ENCODE measurements at places on chromosomes 3 and 15. TPM values are rescaled to one million over a fixed set of nuclear protein-coding genes. Genes with fewer than 3 reads are reported as not detected.

DNA sequence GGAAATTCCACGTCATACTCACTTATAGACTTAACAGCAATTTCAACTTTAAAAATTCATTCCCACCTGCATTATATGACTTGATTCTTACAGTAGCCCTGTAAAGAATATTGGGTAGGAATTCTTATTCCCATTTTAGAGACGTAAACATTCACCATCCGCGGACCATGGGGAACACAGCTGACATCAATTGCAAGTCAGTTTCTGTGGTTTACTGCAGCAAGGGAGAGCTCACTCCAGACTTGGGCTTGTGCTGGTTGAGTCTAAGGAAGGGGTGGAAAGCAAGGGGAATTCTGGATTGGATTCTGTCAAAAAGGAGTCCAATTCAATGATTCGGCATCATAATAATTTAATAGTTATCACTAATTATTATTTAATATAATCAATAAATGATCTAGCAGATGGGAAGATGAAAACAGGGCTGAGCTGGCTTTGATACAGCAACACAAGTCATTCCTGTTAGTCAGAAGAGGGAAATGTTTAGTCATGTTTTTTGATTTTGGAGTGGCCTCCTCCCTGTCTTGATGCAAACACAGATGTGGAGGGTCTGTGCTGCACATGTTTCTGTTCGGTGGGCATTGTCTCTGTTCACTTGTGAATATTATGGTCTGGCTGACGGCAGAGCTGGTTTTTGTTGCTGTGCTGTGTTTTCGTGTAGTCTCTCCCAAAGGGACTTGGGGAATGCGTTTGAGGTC is 9.7 kb downstream of the LIPC start:
- DNase-seq: no peak

Gene CTDSPL
- total RNA-seq: 60.3 TPM

DNA sequence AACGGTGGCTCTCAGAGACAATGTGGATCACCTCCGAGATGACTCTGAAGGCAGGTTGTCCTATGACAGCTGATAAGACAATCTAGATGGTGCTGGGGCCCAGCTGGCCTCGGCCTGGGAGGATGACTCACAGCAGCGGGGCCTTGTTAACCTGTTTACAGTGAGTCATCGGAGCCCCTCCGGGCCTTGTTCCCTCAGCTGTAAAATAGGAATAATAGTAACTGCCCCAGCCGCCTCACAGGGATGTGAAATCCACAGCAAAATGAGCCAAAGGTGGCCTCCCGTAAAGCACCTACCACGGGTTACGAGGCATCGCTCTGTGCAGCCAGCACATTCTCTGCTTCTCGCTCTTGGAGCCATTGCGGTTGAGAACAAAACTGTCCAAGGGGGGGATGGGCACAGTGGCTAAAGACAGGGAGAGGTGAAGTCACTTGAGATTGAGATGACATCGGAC is 88.6 kb upstream of the RASGRF1 start:
- no peak for DNase-seq

DNA sequence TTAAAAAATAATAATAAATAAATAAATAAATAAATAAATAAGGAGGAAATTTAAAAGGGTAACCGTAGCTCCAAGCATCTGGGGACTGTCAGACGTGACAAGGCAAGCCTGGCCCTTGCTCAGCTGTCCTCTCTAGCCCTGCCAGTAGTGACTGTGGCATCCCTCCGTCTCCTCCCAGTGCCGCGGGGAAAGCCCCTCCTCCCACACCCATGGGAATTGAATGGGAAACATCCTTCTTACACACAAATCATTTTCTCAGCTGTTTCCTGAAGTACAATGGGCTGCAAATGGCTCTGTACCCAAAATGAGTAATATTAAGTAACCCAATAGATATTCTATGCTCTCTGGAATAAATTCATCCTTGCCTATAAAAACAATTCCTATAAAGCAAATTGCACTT is 101.6 kb upstream of the RAD18 start:
- DNase-seq: no peak

Gene UBA7
- 128 TPM for total RNA-seq

GRCh38 chr15:99506399-99506798 is 59.4 kb upstream of the MEF2A start:
- DNase-seq: no peak

DNA sequence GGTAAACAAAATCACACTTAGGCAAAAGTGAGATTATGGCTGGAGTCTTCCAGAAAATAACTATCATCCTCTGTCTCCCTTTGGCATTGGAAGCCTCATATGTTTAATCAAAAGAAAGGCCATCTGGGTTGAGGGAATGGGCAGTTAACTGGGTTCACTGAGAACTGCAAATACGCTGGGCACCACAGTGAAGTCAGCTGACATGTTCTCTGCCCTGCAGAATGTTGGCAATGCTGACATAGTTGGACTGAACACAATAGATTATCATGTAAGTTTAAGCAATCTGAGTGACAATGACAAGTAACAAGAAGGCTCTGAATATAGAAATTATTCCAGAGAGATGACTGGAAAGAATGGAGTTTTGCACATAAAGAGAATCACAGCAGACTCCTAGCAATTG is 43.8 kb upstream of the SLC25A26 start:
- DNase-seq: no peak

DNA sequence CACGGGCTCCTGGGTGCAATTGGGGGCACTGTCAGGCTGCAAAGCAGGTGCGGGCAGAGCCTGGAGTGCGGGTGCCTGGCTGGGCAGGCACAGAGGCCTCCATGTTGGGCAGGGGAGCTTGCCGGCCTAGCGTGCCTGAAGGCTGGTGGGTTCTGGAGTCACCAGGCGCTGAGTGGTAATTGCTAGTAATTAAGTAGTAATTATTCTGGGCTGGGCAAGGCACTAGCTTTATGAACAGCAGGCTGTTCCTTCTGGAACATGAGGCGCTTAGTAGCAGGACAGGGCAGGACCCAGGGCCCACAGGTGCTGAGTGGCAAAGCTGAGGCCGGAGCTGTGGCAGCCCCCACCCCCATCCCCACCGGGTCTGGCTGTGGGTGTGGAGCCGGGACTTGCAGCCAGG is 25.3 kb downstream of the PLXNA1 start:
- no peak for DNase-seq

- DNase-seq: no peak
Observed at GRCh38 chr3:168442502-168442901, 346.8 kb upstream of the GOLIM4 start.

GRCh38 chr15:84887938-84888337 is 3.5 kb downstream of the SLC28A1 start:
- DNase-seq: no peak

DNA sequence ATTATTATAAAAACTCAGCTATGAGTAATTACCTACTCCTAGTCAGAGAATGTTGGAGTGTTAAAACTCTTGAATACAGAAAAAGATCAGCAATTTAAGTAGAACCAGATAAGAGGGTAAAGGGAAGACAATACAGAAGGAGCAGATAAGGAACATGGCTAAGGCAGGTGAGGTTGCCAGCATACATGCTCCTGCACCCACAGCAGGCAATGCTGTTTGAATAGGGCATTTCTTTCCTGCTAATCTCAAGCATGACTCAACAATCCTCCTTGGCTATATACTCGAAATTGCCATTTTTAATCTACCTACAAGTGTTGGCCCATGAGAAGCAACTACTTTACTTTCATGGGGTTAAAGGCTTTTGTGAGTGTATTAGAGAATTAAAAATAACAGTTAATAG is 494.5 kb downstream of the DIPK2A start:
- no peak for DNase-seq

Gene LRCH3
- total RNA-seq: 35.7 TPM

- DNase-seq: no peak
Observed at GRCh38 chr15:37071134-37071533, 29.2 kb downstream of the MEIS2 start.

- no peak for DNase-seq
Observed at GRCh38 chr3:46559091-46559704, 6.9 kb downstream of the LRRC2 start.

GRCh38 chr3:52537165-52537620 is 788 bp downstream of the UQCC5 start:
- no peak for DNase-seq

GRCh38 chr15:40244961-40245523 is 6.2 kb downstream of the PAK6 start:
- DNase-seq: no peak

Gene MINDY2
- 32.9 TPM for total RNA-seq

Gene CLDN18
- total RNA-seq: 162 TPM

Gene ROPN1
- not detected for total RNA-seq

GRCh38 chr3:123380261-123380660 is 68.6 kb downstream of the ADCY5 start:
- no peak for DNase-seq

Gene MINAR1
- 0.30 TPM for total RNA-seq

DNA sequence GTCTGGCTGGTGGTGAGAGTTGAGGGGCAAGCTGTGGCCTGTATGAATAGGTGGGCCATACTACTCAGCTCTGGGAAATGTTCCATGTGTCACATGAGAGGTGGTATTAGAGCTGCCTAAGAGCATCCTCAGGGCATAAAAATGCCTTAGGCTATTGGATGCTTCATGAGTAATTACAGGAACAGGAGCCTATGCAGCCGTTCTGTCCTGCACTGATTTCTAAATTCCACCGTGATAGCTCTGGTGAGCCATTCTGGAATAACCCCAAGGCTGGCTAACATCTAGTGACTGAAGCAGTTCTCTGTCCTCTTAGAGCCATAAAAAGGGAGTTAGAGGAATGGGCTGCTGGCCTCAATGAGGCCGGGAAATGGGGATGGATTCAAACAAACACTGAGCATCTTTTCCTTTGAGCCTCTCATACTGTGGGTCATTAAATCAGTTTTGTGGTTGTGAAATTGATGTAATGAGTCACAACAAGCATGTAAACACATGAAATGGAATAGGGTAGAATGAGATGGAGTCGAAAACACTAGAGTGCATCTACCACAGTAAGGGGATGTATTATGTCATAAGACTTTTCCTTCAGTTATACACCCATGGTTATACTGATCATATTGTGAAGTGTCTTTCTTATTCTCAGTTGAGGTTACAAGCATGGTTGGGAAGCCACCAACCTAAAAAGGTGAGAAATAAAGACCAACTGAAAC is 41.0 kb downstream of the DGKG start:
- DNase-seq: no peak

Gene PRSS50
- total RNA-seq: 0.41 TPM

All from lower lobe of right lung (tissue), 2 donors.